ENCODE measurements at places on chromosomes 2 and 18. TPM values are rescaled to one million over a fixed set of nuclear protein-coding genes. Genes with fewer than 3 reads are reported as not detected.

- no peak for DNase-seq
These were observed 113.6 kb downstream of the MEP1B start for GRCh38 chr18:32303400-32303799.

DNA sequence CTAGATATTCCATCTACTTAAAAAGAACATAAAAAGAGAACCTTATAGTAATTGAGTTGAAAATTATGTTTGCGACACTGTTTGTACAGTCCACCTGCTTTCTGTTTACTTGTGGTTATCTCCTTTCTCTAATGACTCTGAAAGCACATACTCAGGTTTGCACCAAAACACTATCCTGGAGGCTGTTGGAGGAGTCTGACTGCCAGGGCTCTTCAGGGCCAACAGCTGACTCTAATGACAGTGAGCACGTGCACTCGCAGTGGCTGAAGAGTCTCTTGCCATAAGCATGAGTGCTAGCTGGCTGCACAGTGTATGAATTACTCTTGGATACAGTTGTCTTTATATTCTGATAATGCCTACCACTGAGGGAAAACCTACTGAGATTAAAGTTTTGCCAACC lies 16.7 kb upstream of the GLS start:
- DNase-seq = no peak

DNA sequence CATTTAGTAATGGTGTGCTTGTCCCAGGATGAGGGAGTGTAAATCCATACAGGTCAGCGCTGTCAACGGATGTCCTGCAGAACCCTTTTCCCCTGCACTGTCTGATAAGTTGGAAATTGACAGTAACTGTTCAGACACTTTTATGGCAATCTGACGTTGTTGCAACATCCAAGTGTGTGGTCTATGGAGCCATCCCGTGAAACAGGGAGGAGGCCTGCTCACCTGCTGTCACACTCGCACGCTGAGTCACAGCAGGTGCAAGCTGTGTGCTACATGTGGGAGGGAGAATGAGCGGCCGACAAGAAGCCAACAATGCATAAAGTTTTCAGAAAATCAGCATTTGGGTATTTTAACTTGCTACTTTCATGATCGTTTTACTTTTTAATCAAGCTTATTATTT lies 43.7 kb upstream of the RMDN2 start:
- no peak for DNase-seq

DNA sequence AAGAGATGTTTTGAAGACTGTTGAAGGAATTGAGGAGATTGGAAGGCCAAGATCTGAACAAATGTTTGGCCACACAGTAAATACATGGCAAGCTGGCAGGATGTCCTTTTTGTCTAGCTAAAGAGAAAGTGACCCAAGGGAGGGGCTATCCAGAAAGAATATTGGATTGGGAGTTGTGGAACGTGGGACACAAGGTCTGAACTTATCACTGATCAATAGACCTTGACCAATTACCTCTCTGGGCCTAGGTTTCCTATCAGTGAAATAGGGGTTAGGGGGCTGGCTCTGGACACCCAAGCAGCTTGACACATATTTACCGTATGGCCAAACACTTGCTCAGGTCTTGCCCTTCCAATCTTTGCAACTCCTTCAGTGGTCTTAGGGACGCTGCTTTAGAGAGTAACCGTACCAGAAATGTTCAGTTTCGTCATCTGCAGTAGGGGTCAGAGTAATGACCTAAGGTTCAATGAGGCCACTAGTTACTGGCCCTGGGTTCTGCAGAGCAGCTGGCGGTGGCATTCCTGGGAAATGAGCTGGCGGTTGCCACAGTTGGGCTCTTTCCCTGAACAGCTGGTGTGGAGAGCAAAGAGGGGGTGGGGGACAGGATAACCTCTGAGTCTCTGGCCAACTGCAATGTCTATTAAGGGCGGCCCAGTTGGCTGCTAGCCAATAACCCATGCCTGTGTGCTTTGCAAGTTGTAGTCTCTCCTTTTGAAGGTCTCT lies 70.1 kb upstream of the STPG4 start:
- DNase-seq = peak; percentile 4

DNA sequence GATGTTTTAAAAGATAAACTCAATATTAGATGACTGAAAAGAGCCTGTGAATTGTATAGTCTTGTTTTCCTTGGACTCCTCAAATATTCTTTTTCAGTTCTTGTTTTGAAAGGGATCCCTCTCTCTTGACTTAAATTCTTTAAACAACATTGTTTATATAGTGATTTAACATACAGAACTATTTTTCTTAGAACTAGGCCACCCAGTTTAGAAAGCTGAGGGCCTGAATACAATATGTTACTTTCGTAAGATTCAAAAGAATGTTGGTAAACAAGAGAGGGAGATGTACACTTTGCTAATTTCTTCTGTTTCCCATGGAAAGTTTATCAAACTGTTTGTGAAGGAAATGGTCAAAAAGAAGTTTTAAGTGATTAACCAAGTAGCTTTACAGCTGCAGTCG lies 5.5 kb upstream of the TSPYL6 start:
- no peak for DNase-seq

DNA sequence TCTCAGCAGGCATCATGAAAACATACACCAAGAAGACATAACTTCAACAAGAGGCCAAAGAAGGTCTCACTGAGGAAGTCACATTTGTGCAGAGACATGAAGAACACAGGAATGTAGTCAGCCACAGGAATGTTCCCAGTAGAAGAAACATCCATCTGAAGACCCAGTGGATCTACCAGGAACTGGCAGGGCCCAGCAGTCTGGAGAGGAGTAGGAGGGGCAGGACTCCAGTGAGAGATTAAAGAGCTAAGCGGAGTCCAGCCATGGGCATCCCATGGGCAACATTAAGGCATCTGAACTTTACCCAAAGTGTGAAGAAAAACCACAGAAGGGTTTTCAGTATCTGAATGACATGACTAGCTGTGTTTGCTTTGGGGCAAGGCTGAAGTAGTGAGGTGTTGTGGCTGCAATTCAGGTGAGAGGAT lies 103.1 kb downstream of the UPP2 start:
- DNase-seq = no peak

GRCh38 chr18:46536215-46536874 lies 120.7 kb downstream of the LOXHD1 start:
- DNase-seq = peak; percentile 38

DNA sequence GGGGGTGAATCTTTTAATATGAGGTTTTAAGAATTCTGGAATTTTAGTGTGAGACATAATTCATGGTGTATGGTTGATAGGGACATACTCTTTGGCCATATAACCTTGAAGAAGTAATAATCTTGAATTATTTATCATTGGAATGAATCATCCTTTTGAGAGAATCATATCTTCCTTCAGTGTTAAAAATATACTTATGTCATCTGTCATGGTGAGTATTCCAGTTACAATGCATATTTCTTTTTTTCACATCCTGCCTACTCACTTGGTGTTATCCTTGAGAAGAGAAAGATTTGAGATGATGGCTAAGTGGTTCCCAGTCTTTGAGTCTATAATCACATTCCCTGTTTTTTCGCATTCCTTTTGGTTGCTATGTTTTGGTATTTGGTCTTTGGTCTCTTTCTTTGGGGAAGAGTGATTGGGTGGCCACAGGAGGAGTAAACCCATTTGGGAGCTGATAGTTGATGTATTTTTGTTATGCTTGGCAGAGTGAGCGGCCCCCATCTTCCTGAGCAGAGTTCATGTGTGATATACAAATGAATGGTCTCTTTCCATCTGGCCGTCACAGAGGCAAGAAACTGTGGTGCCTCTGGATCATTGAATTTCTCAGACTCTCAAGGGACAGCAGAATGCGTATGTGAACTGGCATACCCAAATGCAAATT lies 21.6 kb downstream of the ASAP2 start:
- DNase-seq = no peak

GRCh38 chr18:12312976-12313375 lies 4.9 kb downstream of the TUBB6 start:
- DNase-seq = no peak

DNA sequence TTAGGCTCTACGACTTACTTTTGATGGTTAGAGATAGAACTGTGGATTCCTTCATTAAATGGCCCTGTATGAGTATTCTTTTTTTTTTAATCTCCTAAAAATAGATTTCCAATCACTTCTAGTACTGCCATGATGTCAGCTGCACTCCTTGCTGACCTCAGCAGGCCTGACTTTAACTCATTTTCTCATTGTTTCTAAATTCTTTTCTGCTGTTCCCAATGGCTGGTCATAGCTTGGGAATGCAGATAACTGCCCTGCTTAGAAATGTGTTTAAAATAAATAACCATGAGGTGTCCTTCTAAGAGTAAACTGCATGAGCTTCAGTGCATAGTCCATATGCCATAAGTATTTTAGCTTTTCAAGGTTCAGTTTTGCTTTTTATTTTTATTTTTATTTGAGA lies 15.7 kb downstream of the CCDC85A start:
- DNase-seq = no peak

DNA sequence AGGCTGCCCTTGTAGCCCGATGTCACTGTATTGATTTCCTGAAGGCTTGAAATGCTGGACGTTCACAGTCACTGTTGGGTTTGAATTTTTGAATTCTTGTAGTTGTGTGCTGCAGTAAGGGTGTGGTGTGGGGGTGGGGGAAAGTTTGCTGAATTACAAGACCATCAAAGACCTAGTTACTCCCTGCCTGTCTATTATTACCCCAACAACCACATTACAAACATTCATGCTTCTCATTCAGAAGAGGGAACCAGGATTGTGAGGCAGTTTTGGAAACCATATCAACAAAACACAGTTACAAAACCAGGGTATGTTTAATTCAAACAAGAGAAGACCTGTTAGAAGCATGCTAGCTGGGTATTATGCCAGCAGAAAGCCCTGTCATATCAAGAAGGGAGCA lies 85.8 kb downstream of the CLHC1 start:
- no peak for DNase-seq

GRCh38 chr2:109562421-109562820 lies 51.3 kb downstream of the SEPTIN10 start:
- DNase-seq = no peak

The STAT4 gene
- 1.6 TPM for polyA plus RNA-seq

The PTPRN gene
- polyA plus RNA-seq = not detected

The CNDP1 gene
- not detected for polyA plus RNA-seq

The NGEF gene
- 0.13 TPM for polyA plus RNA-seq
